ENCODE measurements at places on chromosomes 5 and 9.
A peak's percentile ranks its signal among the peaks of the same experiment; 100 is the strongest.

GRCh38 chr5:38725371-38725865 lies 120.4 kb upstream of the OSMR start:
- no peak for DNase-seq

DNA sequence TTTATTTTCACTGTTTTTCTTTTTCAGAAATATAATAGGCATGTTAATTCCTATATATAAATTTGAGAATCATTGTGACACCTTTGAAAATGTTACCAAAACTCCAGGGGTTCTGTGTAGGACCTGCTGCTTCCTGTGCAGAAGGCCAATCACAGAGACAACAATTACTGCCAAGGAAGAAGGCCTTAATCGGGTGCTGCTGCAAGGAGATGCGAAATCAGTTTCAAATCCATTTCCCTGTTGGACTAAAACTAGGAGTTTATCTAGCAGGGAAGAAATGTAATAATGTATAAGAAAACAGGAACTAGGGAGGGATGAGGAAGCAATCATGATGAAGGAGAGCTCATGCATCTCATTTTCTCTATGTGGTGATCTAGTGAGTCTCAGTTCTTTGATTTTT lies 209.7 kb upstream of the NUDT12 start:
- no peak for DNase-seq

GRCh38 chr9:113349445-113350094 lies at the start of gene BSPRY:
BSPRY (plus strand) TSS chr9:113349541; CDS start chr9:113349580, 39 bp downstream.
- no peak for DNase-seq

DNA sequence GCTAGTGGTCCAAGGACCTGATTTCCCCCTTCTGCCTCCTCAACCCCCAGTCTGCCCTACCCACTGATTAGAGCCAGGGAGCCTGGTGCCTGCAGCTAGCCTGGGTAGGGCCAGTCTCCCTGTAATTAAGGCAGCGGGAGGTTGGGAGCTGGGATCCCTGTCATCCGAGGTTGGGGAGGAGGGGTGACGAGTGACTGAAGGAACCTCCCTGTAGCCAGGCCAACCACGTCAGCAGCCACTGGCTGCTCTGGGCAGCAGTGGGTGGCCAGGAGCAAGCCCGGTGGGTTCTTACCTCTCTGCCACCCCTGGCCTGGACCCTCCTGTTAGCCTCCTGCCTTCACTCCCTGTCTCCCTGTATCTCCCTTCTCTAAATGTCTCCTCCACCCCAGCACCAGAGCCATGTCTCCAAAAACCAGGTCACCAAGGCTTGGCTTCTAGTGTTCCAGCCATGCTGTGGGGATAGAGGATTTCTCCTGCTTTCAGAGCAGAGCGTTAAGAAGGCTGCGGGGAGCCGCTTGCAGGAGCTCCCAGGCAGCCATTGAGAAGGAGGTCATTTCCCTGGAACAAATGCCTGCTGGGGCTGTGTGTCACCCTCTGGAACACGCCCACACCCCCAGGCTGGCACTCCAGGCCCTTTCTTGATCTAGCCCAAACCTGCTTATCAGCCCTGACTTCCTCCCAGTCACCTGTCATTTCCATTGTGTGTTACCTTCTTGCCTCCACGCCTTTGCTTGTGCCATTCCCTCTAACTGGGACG lies 65.0 kb upstream of the GGTA1 start:
- DNase-seq, result no peak

GRCh38 chr5:59039296-59040023 lies 456.6 kb downstream of the RAB3C start:
- peak; percentile 83 for DNase-seq

Measured in RKO (cell line).